ENCODE measurements at places on chromosomes 1 and 21. TPM values are rescaled to one million over a fixed set of nuclear protein-coding genes. Genes with fewer than 3 reads are reported as not detected.

Gene RAB7B
- 14.1 TPM for polyA plus RNA-seq

Gene GBP6
- polyA plus RNA-seq, result 344 TPM

Gene DHRS3
- polyA plus RNA-seq, result 73.1 TPM

Gene ARTN
- 1.8 TPM for polyA plus RNA-seq

Gene HES3
- polyA plus RNA-seq, result not detected

Data from esophagus (tissue), 2 donors.